ENCODE measurements at places on chromosomes 3 and 15. TPM values are rescaled to one million over a fixed set of nuclear protein-coding genes. Genes with fewer than 3 reads are reported as not detected.

Gene SLC9C1
- total RNA-seq, result not detected

Gene CCDC71
- 27.9 TPM for total RNA-seq

Gene RETNLB
- not detected for total RNA-seq

Gene RARB
- total RNA-seq, result 2.2 TPM

Gene CTXND1
- total RNA-seq, result not detected

Gene TMEM212
- total RNA-seq, result not detected
